ENCODE measurements at places on chromosomes 7 and 10.

GRCh38 chr7:128906766-128907559 lies 3.5 kb downstream of the KCP start:
- DNase-seq = no peak

- DNase-seq = peak; percentile 48
Measured at GRCh38 chr7:107661081-107661864, 645 bp downstream of the SLC26A4 start.

DNA sequence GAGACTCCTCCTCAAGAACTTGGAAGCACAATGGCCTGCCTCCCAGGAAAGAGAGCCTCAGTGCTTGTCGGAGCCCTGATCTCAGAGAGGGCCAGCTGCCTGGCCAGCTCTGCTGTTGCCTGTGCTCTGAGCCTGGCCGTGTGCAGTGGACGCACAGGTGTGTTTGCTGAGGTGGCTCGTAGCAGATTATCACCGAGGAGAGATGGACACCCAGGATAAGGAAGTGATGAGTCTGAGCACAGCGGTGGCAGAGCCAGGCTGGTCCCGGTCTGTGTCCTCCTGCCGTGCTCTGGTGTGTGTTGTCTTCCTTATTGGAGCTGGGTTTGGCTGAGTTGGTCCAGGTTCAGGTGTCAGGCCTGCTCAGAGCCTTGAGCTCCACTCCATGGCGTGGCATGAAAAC lies 208.5 kb downstream of the EBF3 start:
- DNase-seq = no peak

- DNase-seq = no peak
Measured at GRCh38 chr10:47136866-47137265, 163.1 kb upstream of the GDF10 start.

DNA sequence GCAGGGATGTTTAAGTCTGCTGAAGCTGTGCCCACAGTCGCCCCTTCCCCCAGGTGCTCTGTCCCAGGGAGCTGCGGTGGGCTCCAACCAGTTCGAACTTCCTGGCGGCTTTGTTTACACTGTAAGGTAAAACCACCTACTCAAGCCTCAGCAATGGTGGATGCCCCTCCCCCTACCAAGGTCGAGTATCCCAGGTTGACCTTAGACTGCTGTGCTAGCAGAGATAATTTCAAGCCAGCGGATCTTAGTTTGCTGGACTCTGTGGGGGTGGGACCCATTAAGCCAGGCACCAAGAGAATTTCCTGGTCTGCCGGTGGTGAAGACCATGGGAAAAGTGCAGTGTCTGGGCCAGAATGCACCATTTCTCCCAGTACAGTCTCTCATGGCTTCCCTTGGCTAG lies 56.0 kb downstream of the CCDC7 start:
- DNase-seq = no peak

DNA sequence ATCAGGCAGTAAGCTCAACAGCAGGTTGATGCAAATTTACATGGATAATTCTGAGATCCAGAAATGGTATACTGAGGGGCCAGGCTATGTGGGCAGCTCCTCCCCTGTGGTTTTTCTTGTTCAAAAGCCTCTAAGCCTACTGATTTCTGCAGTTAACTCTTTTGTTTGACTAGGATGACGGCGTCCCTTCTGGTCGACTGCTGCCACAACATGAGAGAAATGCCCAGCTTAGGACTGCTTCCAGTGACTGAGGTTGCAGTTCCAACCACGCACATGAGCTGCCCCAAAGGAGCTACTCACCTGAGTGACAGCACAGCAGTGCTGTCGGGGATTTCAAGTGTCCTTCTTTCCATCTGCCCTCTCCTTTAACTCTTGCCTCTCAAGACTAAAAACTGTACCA lies 973.0 kb upstream of the GHITM start:
- DNase-seq = no peak

DNA sequence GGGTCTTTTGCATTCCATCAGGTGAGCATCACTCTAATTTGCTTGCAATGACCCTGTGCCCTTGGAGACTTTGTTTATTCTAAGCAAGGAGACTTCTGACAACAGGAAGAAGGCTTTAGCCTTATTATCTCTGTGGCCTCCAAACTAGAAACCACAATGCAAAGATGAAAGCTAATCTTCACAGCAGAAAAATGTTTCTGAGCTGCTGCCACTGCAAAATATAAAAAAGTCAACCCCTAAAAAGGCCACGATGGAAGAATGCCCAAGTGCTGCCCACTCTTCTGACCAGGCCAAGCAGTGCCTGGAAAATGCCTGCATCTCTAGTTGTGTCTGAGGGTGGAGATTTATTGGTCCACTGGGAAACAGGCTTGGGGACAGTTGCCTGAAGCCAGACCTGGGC lies 299.9 kb downstream of the C7orf25 start:
- no peak for DNase-seq

DNA sequence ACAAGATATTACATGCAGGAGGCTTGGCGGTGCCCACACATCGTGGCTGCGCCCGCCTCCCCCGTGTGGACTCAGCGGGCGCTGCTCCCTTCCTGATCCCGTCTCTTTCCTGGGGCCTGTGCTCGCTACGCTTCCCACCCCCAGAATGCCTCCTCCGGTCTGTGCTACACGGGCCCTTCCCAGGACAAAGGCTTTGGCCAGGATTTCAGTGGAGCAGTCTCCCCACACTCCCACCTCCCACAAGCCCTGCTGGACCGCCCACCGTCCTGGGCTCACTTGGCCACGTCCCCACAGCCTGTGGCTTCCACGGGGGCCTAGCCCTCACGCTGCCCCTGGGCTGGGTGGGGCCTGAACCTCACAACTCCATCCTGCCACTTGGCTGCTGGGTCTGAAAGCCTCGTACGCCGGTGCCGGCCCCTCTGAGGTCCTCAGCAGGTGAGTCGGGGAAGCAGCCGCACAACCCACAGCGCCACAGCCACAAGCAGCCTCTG lies 17.3 kb downstream of the CFAP46 start:
- DNase-seq = no peak

- DNase-seq = no peak
Measured at GRCh38 chr7:115124409-115124939, 202.6 kb downstream of the MDFIC start.

DNA sequence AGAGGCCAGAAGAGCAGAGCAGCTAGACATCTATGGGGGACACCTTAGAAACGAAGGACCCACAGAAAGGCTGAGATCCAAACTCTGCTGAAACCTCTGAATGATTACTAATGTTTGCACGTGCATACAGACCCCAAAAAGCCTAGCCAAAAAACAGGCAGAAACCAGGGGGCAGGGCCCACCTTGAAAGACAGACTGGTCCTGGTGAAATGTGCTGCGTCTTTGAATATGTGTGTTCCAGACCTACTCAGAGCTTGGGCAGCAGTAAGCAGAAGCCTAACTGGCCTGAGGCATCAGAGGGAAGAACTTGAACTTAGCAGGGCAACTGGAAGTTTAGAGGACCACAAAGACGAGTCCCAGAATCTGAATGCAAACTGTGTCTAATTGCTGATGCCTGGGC lies 251.8 kb downstream of the TEX36 start:
- DNase-seq = no peak

- no peak for DNase-seq
Measured at GRCh38 chr10:101040061-101040460, 9.0 kb downstream of the SFXN3 start.

DNA sequence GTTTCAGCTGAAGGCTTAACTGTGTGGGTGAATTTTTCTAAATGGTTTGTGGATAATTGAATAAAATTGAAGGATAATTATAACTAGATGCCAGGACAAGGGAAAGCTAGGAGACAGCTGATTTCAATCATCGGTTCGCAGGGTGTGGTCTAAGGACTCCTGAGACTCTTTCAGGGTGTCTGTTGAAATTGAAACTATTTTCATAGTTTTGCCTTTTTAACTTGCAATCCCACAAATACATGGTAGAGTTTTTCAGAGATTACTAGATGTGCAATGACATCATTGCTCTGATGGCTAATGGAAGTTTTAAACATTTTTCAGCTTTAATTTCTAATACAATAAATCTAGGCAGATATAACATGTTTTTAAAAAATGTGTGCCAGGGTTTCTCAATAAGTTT lies 18.5 kb downstream of the TRUB1 start:
- peak; percentile 19 for DNase-seq
